ENCODE measurements at places on chromosomes 1 and 21.

- no peak for DNase-seq
These were observed 32.3 kb downstream of the CCDC185 start for GRCh38 chr1:223425550-223425949.

DNA sequence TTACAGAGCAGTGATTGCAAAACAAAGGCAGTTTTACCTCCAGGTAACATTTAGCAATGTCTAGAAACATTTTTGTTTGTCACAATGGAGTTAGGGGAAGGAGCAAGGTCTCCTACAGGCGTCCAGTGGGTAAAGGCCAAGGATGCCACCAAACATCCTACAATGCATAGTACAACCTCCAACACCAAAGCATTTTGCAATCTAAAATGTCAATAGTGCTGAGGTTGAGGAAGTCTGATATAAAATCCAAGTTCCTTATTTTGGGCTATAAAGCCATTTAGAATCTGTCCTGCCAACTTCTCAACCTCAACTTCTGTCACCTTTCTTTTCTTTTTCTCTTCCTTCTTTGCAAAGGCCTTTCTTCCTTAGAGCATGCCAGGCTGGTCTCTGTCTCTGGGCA, 111.2 kb downstream of the FASLG start:
- DNase-seq, result no peak

DNA sequence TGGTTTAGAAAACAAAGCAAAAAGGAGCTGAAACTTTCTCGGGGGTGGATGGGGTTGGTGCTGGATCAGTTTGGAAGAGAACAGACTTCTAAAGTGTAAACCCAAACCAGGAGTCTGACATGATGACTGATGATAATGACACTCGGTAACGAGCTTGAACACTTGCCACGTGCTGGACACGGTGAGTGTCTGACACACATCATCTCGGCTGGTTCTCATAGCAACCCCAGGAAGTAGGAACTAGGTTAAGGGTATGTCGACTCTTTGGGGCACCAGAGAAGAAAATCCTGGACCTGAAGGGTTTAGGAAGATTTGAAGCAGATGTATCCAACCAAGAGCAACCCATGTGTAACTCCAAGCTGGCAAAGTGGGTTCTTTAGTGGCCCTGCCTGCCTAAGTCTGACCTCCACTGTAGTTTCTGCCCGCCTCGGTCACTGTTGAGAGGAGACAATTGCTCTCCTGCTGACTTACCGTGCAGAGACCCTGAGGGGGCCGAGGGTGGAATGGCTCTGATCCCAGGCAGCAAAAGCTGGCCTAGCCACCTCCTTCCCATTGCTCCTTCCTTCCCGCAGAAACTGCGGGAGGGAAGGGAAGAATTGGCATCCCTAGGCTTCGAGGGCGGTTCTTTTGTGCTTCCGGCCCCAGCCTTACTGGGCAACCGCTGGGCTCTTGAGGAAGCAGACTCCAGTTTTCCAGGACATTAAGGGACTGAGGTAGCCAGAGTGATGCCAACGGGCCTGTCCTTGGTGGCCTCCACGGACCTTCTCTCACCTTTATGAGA, 156.0 kb downstream of the TOMM20 start:
- no peak for DNase-seq

GRCh38 chr1:93016171-93016570, 54.9 kb upstream of the DIPK1A start:
- no peak for DNase-seq

- no peak for DNase-seq
These were observed 1060.4 kb upstream of the TMPRSS15 start for GRCh38 chr21:19463966-19464365.

DNA sequence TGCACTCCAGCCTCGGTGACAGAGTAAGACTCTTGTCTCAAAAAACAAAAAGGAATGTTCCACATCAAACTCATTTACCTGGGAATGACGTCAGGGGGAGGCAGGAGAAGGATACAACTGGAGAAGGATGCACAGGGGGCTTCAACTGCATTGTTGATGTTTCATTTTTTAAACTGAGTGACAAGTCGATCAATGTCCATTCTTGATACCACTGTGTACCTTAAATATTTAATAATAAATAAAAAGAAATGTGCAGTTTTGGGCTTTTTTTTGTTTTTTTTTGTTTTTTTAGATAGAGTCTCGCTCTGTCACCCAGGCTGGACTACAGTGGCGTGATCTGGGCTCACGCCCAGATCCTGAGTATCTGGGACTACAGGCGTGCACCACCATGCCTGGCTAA, 35.8 kb downstream of the PLEKHO1 start:
- no peak for DNase-seq

DNA sequence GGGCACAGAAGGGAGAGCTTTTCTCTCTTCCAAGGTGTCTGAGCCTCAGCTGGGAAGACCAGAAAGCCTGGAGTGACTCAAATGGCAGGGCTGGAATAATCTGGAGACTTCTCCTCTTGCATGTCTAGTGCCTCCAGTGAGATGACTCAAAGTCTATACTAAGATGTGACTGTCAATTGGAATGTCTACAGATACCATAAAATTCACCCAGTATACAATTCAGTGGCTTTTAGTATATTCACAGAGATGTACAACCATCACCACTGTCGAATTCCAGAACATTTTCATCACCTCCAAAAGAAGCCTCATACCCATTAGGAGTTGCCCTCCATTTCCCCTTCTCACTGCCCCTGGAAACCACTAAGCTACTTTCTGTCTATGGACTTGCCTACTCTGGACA, 47.9 kb upstream of the CNN3 start:
- no peak for DNase-seq

GRCh38 chr1:111770916-111771315, 15.2 kb downstream of the DDX20 start:
- no peak for DNase-seq
